ENCODE measurements at places on chromosomes 3 and 15.

DNA sequence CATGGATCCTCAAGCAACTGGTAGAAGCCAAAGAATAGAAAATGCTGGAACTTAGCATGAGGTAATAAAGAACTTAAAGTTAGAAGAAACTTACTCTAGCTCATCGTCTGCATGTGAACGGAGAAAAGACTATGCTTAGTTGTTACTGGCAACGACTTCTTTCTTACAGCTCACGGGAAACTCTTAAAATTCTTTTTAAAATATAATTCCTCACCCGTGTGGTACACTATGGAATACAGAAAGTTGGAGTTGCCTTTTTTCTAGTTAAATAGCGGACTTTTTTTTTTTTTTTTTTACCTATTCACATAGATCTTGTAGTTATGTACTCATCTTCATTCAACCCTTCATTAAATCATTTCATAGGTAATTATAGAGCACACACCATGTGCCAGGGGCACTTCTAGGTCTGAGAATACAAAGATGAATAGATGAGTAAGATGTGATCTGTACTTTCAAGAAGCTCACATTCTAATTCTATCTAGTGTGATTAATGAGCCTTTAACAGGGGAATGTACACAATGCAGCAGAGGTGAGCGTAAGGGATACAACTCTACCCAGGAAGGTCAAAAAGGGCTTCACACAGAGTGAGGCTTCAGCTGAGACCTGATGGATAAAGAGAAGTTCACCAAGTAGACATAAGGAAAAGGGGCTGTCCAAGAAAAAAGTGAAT, 18.4 kb upstream of the KCNMB2 start:
- no peak for DNase-seq

DNA sequence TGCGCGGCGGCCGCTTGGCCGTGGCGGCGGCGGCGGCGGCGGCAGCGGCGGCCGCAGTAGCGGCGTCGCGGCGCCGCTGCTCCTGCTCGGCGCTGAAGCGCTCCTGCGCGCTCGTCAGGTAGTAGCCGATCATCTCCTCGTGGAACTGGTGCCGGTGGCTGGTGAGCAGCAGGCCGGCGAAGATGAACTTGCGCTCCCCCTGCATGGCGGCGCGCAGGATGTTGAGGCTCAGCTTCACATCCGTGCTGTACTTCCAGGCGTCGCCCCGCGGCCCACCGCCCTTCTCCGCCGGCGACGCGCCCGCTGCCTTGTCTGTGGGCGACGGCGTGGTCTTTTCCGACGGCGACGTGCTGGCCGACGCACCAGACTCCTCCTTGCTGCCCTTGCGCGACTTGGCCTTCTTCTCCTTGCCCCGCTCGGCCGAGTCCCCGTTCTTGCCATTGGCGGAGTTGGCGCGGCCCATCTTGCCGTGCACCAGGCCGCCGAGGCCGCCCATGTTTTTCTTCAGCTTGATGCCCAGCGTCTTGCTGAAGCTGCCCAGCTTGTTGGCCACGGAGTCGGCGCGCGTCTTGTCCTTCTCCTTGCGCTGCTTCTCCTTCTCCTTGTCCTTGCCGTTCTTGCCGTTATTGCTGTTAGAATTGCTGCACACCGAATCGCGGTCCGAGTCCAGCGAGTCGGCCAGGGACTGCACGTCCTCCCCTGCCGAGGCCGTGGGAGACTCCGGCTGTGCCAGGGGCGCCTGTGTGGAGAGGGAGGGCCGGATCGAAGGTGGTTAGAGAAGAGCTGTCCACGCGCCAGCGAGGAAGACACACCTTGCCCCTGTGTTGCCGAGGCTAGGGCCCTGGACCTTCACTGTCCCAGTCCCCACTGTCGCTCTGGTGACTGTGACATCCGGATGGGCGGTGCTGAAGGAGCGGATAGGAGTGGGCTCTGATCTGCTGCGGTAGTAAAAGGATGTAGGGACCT, 157.6 kb downstream of the KLF13 start:
- DNase-seq: no peak

DNA sequence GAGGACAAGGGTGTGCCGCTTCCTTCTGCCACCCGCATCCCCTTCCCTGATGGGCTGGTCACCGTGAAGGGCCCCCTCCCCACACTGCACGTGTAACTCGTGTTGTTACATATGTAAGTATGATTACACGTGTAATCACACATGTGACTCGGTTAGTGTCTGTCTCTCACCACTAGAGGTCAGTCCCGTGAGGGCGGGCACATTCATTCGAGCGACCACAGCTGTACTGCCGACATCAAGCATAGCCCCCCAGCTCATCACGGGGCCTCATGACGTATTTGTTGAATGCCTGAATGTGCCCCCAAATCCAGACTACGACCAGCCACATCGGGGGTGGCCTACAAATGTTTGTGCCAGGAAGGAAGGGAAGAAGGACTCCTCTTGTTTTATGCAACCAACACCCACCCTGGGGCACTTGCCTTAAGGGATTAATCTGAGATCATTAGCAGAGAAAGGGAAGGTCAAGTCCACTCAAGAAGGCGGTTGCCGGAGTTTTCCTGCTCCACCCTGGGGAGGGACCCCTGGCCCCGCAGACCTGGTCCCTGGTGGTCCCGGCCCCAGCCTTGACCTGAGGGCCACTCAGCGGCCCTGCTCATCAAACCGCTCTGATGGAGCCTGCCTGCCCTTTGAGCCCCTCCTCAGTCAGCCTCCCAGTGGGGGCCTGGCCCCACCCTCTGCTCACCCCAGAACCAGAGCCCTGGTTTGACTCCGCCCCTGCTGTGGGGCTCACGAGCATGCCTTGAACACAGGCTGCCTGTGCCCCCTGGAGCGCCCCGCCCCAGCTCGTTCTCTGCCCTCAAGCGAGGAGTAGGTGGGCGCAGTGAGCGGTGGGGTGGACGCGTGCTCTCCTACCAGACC, 52.8 kb downstream of the RGMA start:
- DNase-seq: peak; percentile 53

GRCh38 chr15:87817553-87817952, 439.0 kb downstream of the NTRK3 start:
- DNase-seq: peak; percentile 22

All from fibroblast of pulmonary artery (primary cell).